ENCODE measurements at places on chromosomes 12 and 14.
A peak's percentile ranks its signal among the peaks of the same experiment; 100 is the strongest.

DNA sequence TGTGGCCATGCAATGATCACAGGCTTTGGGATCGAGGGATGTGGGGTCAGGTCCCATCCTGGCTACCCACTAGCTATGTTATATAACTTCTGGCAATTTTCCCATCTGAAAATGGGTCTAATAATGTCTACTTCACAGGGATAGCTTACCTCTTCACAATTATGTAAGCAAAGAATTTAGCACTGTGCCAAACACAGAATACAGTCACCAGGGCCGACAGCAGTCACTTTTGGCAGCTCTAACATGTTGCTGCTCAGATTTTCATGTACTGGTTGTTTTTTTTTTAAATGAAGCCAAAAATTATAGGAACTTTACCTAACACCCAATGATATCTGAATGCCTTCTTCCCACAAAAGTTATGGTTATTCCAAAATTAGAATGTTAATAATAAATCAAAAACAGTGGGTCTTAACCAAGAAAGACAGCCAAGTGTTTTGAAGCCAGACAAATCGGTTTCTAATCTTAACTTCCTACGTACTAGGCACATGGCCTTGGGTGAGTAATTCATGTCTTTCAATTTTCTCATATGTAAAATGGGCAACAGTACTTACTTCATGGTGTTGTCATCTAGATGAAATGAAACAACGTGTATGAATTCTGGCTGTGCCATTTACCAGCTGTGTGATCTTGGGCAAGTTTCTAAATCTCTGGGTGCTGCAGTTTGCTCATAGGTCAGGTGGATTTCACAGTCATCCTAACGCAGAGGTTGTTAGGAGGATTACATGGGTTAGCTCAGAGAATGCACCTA, 13.0 kb upstream of the PCED1B start:
- DNase-seq: no peak

GRCh38 chr12:9710584-9711375, 22.1 kb downstream of the CLECL1 start:
- DNase-seq: no peak

GRCh38 chr12:111405859-111406473, at the start of gene SH2B3:
Gene SH2B3, plus strand, starts transcription at chr12:111405923. Its CDS starts 12,223 bp downstream, at chr12:111418146.
- DNase-seq: no peak

DNA sequence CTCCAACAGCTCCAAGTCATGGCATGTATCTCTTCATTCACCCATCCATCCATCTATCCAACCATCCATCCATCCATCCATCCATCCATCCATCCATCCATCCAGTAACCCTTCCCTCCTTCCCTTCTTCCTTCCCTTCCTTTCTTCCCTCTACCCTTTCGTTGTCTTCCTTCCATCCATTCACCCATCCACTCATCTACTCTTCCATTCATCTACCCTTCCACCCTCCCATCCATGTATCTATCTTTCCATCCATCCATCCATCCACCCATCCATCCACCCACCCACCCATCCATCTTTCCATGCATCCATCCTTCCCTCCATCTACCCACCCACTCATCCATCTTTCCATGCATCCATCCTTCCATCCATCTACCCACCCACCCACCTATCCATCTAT, 53.2 kb upstream of the FBXO21 start:
- DNase-seq: no peak

GRCh38 chr14:70357985-70358384, 1.5 kb downstream of the COX16 start:
- DNase-seq: no peak

- no peak for DNase-seq
Observed at GRCh38 chr14:40581264-40581663, 1025.4 kb upstream of the LRFN5 start.

- no peak for DNase-seq
Observed at GRCh38 chr12:31510034-31510433, 80.9 kb downstream of the DENND5B start.

DNA sequence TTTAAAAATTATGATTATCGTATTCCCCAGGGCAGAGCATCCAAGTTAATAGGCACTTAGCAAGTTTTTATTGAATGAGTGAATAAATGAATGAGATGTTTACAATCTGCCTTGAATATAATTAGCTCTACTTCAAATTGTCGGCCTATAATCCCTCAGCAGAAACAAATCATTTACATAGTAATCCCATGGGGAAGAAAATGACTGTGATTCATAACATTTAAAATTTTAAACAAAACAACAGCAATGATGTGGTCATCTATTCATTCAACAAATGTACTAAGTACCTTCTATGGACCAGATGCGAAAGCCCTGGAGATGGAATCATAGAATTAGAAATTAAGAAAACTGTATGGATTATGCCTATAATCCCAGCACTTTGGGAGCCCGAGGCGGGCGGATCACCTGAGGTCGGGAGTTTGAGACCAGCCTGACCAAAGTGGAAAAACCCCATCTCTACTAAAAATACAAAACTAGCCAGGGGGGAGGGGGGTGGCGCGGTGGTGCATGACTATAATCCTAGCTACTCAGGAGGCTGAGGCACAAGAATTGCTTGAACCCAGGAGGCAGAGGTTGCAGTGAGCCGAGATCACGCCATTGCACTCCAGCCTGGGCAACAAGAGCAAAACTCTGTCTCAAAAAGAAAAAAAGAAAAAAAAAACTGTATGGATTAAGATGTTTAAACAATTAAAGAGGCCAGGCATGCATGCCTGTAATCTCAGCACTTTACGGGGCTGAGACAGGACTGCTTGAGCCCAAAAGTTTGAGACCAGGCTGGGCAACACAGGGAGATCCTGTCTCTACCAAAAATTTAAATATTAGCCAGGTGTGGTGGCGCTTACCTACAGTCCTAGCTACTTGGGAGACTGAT, 17.7 kb upstream of the MDM2 start:
- no peak for DNase-seq

GRCh38 chr12:116091579-116091978, 185.9 kb downstream of the MED13L start:
- DNase-seq: no peak

DNA sequence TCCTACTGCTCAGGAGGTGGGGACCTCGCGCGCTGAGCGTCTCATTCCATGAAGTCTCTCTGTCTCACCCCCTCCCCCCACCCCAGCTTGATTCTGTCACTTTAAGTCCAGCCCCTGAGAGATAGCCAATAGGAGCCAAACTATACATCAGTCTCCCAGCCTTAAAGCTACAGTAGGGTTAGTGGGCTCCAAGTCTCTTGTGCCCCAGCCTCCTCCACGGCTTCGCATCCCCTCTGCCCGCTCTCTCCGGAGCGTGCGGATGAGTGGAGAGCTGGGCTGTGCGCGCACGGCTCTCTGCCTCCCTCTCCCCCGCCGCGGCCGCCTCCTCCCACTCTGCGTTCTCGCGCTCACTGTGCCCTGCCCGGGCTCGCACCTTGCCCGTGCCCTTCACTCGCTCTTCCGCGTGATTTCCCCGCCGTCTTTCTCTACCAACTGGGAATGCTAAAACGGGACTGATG, at the start of gene ESRRB:
Gene ESRRB (plus strand): TSS at position 191 of the 458 bp plus-strand sequence. CDS start 265 bp downstream, at position 456.
- no peak for DNase-seq

- DNase-seq: no peak
Observed at GRCh38 chr12:29818916-29819623, 35.3 kb upstream of the TMTC1 start.

- no peak for DNase-seq
Observed at GRCh38 chr14:52003324-52003723, 14.0 kb downstream of the RTRAF start.

GRCh38 chr12:82605115-82605514, 81.6 kb upstream of the TMTC2 start:
- DNase-seq: no peak

GRCh38 chr14:34937442-34937841, 45.4 kb upstream of the SRP54 start:
- DNase-seq: no peak

- no peak for DNase-seq
Observed at GRCh38 chr14:55588259-55588699, 8.3 kb downstream of the KTN1 start.

GRCh38 chr12:95759718-95760117, 30.8 kb downstream of the NTN4 start:
- DNase-seq: no peak

GRCh38 chr12:51884676-51885229, 3.1 kb upstream of the ANKRD33 start:
- DNase-seq: no peak

DNA sequence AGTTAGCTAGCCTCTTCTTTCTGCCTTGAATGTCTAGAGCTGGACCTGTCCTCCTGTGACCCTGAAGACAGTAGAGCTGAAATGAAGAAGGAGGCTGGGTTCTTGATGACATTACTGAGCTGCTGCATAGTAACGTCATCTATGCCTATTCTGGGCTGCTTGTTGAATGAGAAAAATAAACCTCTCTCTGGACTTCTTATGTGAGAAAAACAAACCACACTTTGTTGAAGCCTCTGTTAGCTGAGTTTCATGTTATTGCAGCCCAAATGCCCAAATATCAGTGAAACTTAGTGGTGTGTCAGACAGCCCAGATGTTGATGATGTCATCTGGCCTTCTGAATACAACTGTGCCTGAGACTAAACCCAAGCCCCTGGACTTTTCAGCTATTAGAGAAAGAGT, 67.0 kb upstream of the MAX start:
- DNase-seq: no peak

GRCh38 chr14:30706704-30707103, 84.6 kb downstream of the SCFD1 start:
- DNase-seq: no peak

DNA sequence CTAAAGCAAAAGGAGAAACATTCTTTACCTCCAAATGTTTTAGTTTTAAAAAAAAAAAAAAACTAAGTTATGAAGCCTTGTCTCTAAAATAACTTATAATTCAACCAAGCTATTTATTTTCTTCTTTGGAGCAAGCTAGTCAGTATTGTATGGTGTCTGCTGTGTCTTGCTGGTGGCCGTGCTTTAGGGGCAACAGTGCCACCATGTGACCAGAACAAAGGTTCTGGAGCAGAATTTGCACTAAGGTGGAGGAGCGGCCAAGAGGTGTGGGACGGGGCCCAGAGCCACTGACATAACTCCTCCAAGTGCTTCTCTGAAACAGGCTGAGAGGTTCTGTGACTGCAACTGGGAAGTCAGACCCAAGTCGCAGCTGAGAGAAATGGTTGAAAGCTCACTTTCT, 4.5 kb downstream of the FICD start:
- DNase-seq: no peak

DNA sequence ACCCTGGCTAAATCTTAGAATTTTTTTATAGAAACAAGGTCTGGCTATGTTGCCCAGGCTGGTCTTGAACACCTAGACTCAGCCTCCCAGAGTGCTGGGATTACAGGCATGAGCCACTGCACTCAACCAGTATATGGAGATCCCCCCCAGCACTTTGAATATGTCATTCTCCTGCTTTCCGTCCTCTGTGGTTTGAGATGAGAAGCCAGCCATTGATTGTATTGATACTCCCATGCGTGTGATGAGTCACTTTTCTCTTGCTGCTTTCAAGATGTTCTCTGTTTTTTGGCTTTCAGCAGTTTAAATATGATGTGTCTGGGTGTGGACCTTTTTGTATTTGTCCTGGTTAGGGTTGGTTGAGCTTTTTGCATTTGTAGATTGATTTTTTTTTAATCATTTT, 75.2 kb upstream of the DNM1L start:
- DNase-seq: peak; percentile 21

DNA sequence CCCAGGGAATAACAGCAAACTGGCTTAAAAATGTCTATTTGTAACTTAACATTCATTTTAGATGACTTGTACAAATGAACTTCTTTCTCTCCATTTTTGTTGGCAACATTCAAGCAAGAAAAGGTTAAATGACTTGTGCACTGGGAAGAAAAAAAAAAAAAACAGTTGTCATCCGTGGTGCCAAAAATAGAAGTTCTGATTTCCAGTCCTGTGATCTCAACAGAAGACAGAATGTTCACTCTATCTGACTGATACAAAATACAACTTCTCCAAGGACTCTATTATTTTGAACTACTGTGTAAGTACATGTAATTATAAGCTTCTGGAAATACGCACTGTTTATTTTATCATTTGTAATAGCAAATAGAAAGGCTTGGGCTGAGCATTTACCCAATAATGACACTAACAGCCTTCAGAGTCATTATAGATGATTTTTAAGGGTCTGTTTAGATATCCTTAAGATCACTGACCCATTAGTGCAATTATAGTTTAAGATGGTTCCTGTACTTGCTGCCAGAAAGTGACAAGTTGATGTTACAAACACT, 59.9 kb downstream of the LIN7A start:
- DNase-seq: no peak

GRCh38 chr14:78319406-78319805, 149.2 kb downstream of the NRXN3 start:
- no peak for DNase-seq

GRCh38 chr14:91202234-91202974, 42.1 kb downstream of the GPR68 start:
- no peak for DNase-seq

- no peak for DNase-seq
Observed at GRCh38 chr14:36653962-36654793, 7.5 kb upstream of the PAX9 start.

DNA sequence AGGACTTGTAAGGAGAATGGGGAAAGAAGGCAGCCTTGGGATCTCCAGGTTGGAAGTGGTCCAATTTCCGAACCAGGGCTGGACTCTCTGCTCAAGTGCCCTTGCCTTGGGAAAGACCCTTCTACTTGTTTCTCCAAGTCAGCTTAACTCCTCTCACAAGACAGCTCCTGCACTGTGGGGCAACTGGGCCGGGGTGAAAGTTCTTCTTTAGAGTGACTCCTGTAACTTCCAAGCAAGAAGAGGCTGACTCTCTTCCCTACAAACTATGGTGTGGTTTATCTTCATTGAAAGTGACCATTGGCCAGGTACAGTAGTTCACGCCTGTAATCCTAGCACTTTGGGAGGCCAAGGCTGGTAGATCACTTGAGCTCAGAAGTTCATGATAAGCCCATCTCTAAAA, 13.7 kb downstream of the KRT1 start:
- DNase-seq: no peak

GRCh38 chr12:49643961-49644619, 20.7 kb downstream of the PRPF40B start:
- DNase-seq: no peak

Measured in brain pericyte (primary cell).